ENCODE measurements at places on chromosomes 7 and 10.
A peak's percentile ranks its signal among the peaks of the same experiment; 100 is the strongest.

DNA sequence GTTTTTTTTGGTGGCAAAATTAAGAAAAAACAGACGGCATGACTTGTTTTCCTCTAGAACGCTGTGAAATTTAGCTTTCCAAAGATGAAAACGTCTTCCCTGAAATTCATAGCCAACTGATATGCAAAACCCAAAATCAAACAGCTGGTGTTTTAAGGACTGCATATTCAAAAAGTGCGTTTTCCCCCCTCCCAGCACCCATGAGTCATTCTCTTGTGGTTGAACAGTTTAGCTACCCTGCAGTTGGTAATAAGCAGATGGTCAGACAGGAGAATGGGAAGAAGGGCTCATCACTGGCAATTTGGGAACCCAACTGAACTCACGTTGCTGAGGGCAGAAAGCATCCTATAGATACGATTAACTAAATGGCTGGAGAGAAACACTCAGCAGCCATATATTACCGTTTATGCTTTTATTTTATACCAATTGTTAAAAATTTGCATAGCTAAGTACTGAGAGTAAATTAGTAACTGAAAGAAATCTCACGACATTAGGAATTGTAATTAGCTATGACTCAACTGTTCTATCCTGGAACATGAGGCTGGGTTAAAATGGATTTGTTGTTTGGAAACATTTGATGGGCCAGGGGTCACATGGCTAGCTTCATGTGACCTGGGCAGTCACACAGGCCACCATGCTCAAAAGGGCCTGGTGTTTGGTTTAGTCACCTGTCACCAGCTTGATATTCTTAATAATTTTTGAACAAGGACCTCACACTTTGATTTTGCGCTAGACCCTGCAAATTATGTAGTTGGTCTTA lies 343.1 kb downstream of the PHTF2 start:
- peak; percentile 65 for DNase-seq

DNA sequence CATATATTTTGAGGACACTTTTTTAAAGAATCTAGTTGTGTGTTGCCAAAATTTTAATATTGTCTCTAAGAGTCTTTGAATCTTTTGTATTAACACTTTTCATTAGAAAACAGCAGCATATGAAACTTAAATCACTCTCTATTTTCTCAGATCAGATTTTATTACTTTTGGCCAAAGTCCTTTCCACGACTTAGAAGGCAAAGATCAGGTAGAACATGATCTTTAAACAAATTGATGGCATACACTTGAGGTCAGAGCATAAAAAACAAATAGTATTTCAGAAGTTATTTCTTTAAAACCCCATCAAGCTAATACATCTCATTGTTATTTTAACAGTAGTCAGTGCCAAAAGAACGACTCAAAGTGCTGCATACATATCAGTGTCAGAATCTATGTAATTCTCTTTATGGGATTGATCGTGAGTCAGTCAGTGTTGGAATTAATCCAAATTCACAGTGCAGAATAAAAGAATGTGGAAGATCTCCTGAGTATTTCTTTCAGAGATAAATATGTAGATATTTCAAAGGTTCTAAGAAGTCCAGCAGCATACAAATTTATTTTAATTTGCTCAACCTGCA lies 9.6 kb upstream of the AGMO start:
- DNase-seq, result no peak

DNA sequence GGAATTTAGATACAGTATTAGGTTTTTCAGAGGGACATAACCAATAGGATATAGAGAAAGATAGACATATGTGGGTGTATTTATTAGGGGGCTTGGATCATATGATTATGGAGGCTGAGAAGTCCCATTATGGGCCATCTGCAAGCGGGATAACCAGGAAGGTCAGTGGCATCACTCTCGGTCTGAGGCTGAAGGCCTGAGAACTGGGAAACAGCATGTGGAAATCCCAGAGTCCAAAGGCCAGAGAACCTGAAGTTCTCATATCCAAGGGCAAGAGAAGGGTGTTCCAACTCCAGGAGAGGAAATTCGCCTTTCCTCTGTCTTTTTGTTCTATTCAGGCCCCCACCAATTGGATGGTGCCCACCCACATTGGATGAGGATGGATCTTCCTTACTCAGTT lies 180.7 kb downstream of the POU6F2 start:
- DNase-seq, result no peak

DNA sequence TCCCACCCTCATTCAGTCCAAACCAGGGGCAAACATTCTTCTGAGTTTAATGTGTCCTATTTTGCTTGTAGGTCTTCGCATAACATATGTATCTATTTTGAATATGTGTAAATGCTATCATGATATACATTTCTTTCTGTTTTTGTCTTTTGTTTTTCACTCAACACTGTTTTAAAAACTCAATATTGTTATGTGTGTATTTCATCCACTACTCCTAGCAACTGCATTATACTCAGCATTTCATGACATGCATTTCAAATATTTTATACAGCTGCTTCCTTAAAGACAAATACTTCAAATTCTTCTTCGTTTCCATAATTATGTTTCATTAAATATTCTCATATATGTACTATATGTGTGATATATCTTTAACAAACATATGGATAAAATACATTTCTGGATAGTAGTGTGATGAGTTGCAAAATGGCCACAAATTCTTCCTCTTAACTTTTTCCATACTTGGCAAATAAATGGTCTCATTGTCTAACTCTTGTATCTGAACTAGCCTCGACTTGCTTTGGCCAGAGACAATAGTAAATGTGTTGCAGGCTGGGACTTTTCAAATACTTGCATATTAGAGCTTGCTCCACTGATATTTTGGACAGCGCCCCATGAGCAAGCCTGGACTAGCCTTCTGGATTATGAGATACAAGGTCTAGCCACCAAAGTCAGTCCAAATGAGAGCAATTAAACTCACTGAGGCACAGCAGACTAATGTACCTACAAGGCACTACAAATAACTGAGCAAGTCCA lies 539.7 kb upstream of the KCND2 start:
- DNase-seq, result no peak

DNA sequence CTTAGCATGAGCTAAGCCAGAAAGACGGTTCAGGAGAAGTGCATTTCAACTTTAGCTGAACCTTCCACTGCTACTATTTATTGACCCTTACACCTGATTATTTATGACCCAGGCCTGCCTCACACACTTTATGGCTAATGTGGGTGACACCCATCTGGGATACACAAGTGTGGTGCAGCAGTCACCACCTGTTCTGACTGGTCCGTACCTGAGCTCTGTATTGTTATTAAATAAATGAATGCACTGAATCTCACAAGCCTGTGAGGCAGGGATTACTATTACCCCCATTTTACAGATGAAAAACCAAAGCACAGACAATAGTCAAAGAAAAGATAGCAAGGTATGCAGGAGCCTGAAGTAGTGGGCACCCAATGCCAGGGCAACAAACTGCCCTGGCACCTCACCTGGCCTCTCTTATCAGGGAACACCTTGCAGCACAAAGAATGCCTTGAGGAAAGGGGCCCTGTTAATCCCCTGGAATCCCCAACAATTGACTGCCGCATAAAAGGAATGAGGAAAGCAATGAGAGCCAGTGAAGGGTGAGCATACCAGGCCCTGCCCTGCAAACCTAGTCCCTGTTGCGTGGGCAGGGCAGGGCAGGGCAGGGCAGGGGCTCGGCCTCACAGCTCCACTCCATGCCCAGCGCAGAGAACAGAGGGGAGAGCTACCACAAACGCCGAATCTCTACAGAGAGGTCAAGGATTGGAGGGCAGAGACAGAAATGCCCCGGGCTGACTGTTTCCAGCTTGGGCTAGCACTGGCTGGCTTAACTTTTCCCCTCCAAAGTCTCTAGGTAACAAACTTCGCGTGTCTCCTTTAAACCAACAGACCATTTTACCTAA lies 1.3 kb downstream of the ANXA11 start:
- DNase-seq, result peak; percentile 83

DNA sequence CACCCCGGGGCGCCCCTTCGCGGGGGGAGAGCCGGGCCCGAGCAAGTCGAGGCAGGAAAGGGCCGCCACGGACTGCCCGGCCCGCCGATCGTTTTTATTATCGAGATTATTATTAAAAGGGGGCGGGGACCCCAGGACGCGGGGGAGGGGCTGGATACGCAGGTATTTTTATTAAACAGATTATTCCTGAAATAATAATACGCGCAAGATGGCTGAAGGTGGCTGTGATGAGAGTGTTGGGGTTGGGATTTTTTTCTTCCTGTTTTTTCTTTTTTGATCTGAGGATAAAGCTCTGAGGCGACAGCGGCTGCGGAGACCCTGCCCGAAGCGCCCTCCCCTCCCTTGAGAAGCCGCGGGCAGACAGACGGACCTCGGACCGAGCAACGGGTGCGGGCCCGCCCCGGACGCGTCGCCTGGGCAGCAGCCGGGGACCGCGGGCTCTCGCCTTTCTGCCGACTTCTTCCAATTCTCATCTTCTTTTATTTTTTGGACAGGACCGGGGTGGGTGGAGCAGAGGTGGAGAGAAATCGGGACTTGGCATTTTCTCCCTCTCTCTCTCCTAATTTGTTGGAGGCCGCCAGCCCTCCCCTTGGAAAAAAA lies 1.4 kb upstream of the TRIM8 start:
- peak; percentile 43 for DNase-seq

GRCh38 chr7:150586068-150586784 lies 19.0 kb downstream of the GIMAP4 start:
- DNase-seq, result no peak

GRCh38 chr7:133344275-133344674 lies 91.4 kb downstream of the EXOC4 start:
- DNase-seq, result no peak

DNA sequence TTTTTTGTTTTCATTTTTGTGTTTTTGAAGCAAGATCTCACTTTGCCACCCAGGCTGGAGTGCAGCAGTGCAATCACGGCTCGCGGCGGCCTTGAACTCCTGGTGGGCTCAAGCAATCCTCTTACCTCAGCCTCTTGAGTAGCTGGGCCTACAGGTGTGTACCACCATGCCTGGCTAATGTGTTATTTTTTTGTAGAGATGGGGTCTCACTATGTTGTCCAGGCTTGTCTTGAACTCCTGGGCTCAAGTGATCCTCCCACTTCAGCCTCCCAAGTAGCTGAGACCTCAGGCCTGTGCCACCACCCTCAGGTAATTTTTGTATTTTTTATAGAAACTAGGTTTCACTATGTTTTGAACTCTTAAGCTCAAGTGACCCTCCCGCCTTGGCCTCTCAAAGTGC lies 14.8 kb downstream of the PRKRIP1 start:
- no peak for DNase-seq

DNA sequence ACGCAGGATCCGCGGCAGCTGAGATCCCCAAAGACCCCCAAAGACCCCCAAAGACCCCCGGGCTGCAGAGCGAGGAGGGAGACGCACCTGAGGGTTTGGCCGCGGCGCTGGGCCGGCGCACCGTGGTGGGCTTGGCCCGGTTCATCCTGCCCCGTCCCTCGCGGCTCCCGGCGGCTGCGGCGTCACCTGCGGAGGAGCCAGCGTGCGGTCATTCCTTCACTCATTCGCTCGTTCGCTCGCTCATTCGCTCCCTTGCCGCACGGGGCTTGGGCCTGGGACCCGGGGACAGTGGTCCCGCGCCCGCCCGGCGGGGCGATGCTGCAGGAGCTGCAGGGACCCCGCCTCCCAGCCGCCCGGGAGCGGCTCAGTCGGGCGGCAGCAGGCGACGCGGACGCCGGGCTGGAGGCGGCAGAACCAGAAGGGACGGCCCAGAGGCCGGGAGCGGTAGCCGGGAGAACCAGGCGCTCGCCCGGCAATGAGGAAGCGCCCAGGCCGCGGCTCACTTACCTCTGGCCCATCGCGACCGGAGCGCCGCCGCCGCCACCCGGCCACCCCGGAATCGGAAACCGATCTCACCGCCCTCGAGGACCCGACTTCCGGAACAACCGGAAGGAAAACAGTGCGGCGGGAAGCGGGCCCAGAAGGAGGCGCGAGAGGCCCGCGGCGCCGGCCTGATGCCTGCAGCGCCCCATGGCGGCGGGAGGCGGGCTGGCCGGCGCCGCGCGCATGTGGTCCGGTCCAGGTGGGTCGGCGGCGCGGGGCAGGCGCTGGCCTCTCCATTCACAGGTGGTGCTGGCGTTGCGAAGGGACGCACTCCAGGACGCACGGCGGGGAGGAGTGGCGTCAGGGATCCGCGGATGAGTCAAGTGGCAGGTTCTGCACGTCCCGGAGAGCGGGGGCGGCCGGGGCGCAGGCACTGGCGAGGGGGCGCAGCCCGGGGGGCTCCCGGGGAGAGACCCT lies at the start of gene INTS1:
Gene INTS1 (minus strand): TSS at position 574 of the 960 bp plus-strand sequence. CDS start 429 bp downstream, at position 145.
- DNase-seq, result peak; percentile 97

GRCh38 chr7:151205730-151206129 lies 4.6 kb downstream of the H2BK1 start:
- no peak for DNase-seq

DNA sequence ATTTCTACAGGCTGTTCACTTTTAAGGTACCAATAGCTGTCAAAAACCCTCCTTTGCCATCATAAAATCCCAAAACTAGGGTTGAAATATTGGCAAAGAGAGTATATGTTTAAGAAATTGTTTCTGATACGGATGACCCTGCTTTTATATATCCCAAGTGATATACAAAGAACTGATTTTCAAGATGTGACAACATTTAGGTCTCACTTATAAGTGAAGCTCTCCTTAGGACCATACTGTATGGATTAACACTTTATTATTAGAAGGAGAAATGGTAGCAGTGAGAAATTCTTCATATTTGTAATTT lies 11.0 kb upstream of the CRPPA start:
- DNase-seq, result no peak

GRCh38 chr10:81874875-81875466 lies at the start of gene NRG3:
NRG3 (plus strand) TSS chr10:81875194.
- no peak for DNase-seq

DNA sequence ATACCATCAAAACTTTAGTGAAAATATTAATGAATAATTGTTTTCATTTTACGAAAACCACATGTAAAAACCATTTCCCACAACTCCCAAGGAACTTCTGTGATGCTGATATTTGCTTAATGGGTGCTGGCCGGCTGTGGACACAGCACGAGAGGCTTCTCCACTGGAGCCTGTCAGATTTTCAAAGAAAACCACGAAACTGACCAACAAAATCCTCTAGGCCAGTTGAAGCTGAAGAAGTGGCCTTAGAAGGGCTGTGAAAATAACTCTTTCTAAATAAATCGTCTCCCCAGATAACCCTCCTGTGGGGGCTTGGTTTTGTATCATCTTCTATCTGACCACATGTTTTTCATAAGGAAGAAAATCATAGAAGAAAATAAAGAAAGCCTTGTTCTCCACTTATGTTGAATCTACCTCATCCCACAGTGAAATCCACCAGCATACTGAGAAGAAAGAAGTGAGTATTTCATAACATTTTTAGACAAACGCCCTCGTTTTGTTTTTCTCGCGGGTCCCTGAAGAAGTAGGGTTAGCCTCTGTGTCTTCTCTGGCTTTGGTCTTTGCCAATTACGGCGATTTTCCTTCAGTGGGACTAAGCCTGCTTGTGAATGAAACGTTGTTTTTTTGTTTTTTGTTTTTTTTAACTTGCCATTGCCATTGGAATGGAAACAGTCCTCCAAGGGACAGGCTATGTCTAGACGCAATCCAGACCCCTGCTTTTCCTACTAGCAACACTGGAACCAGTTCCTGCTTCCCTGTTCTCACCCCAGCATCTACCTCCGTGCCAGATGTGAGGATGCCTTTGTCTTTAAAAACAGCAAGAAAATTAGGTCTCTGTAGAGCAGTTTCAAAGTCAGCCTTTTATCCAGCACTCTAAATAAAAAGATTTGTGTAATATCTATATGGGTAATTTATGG lies 123.9 kb downstream of the ADAM12 start:
- no peak for DNase-seq

GRCh38 chr7:26409661-26410547 lies 118.2 kb downstream of the SNX10 start:
- no peak for DNase-seq

Measured in SW480 (cell line).